ENCODE measurements at places on chromosomes 5 and 9. TPM values are rescaled to one million over a fixed set of nuclear protein-coding genes. Genes with fewer than 3 reads are reported as not detected.

The GTF3C4 gene
- 27.6 TPM for total RNA-seq

The LRRTM2 gene
- total RNA-seq = not detected

The GFI1B gene
- not detected for total RNA-seq

The FOXD4L5 gene
- total RNA-seq = 0.10 TPM

The UBQLN1 gene
- 102 TPM for total RNA-seq

The EPB41L4A gene
- total RNA-seq = 50.6 TPM

The PKD2L2 gene
- total RNA-seq = not detected

The SPATA31A1 gene
- not detected for total RNA-seq

The HCN1 gene
- total RNA-seq = not detected

The MZB1 gene
- 0.38 TPM for total RNA-seq

The MSMP gene
- total RNA-seq = 2.8 TPM

The ENDOG gene
- total RNA-seq = 8.1 TPM

The DIRAS2 gene
- total RNA-seq = not detected

The UGT3A1 gene
- total RNA-seq = 0.85 TPM

The GOLGA1 gene
- total RNA-seq = 14.8 TPM

The GCNT4 gene
- 0.54 TPM for total RNA-seq

The CFAP77 gene
- 3.7 TPM for total RNA-seq

The PTBP3 gene
- total RNA-seq = 94.0 TPM

The CDC20B gene
- not detected for total RNA-seq

The UNC5A gene
- total RNA-seq = not detected

The MYMK gene
- not detected for total RNA-seq

The ARHGEF39 gene
- total RNA-seq = 1.4 TPM

The FGF10 gene
- 0.15 TPM for total RNA-seq

The STC2 gene
- 3.6 TPM for total RNA-seq

The ADCY2 gene
- 1.5 TPM for total RNA-seq

The ARL14EPL gene
- total RNA-seq = not detected

The MELK gene
- total RNA-seq = 10.6 TPM

The AQP7 gene
- 0.64 TPM for total RNA-seq

The IFNK gene
- not detected for total RNA-seq

The ANKRD31 gene
- 0.05 TPM for total RNA-seq

The TRIM7 gene
- not detected for total RNA-seq

The CDO1 gene
- total RNA-seq = 2.9 TPM

The DTWD2 gene
- total RNA-seq = 2.7 TPM

The WWC1 gene
- 1.1 TPM for total RNA-seq

The HIGD2A gene
- total RNA-seq = 88.3 TPM

The CAMK2A gene
- total RNA-seq = 1.1 TPM

The FOXD4L3 gene
- not detected for total RNA-seq

The NFIB gene
- total RNA-seq = 120 TPM

The COL15A1 gene
- 24.0 TPM for total RNA-seq

The BHMT2 gene
- not detected for total RNA-seq

The SGCD gene
- total RNA-seq = 1.2 TPM

The COL5A1 gene
- 24.3 TPM for total RNA-seq

The NTNG2 gene
- total RNA-seq = 0.38 TPM

The GNG10 gene
- 60.4 TPM for total RNA-seq

The GARIN3 gene
- total RNA-seq = not detected

The PCDHB9 gene
- 15.2 TPM for total RNA-seq

The CCNI2 gene
- total RNA-seq = not detected

The MED27 gene
- 24.0 TPM for total RNA-seq

The SPATA31C1 gene
- not detected for total RNA-seq

The MEIKIN gene
- not detected for total RNA-seq

Measured in endothelial cell (in vitro differentiated cells).